ENCODE measurements at places on chromosomes 13 and 19.

DNA sequence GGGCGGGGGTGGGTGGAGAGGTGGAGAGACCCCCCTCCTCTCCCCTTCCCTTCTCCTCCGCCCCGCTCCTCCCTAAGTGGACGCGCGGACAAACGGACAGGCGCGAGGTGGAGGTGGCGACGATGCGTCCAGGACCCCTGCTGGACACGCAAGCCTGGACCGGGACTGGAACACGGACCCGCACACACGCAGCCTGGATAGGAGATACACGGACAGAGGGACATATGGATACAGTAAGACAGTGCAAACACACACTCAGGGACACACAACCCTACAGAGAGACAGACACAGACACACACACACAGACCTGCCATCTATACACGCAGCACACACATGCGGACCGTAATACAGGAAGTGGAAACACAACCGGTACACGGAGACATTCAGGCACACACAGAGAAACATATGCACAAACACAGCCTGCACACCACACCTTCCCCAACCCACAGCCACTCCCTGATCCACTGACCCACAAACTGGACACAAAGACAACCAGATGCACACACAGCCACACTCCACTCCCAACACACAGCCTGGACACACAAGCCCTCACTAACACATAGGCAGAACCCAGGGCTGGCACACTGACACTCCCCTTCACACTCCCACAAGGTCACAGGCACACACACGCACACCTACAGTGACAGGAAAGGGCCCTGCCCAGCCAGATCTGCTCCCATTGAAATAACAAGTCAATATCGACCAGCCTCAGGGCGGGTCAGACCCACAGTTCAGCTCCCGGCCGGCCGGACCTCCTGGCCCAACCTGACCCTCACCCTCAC, 696 bp upstream of the ERFL start:
- DNase-seq = peak; percentile 33

GRCh38 chr19:50537769-50538230, 24.1 kb upstream of the ASPDH start:
- peak; percentile 92 for DNase-seq

DNA sequence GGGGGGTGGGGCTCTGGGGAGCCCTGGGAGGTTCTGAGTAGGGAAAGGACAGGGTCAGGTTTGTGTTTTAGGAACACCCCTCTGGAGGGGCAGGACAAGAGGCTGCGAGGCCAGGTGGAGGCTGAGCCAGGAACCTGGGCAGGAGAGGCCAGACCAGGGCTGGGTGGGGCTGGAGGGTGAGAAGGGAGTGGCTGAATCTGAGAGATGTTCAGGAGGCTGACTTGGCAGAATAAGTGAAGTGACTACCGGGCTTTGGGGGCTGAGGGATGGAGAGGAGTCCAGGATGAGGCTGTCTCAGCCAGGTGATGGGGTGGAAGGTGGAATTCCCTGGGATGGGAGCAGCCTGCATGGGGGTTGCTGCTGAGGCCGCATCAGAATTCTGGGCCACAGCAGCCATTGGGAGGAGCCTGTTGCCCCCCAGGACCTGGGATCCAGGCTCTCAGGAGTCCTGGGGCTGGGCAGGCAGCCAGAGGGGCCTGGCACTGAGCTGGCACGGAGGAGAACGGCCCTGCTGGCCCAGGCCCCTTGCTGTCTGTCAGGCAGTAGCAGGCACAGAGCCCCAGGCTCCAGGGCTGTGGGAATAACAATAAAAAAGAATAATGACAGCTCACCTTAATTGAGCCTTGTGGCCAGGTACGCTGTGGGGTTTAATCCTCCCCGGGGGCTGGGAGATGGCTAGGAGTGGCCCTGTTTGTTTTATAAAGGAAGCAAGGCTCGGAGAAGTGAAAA, 3.3 kb downstream of the PPP5C start:
- no peak for DNase-seq

DNA sequence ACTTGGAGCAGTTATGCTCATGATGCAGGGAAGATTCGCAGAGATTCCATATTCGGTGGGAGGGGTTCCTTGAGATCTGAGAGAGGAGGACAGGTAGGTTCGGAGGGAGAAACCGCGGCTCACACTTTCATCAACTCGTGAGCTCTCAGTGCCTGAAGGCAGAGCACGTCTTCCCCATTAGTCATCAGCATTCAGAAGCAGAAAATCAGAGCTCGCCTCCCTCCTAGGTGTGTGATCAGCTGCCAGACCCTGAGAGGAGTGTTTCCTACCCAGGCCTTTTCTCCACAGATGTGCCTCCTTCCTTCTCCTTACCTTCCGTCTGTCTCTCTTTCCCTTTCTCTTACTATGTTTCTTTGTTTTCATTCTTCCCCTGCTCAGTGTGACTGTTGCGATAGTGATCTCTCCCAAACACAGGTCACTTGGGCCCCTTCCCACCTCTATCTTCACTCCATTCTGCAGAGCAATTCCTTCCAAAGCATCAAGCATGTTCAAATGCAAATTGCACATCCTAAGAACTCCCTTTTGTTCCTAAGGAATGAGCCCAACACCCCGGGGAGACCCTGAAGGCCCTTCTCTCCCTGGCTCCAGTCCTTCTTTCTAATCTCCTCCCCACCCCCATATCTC, 389.5 kb downstream of the UQCRFS1 start:
- no peak for DNase-seq

DNA sequence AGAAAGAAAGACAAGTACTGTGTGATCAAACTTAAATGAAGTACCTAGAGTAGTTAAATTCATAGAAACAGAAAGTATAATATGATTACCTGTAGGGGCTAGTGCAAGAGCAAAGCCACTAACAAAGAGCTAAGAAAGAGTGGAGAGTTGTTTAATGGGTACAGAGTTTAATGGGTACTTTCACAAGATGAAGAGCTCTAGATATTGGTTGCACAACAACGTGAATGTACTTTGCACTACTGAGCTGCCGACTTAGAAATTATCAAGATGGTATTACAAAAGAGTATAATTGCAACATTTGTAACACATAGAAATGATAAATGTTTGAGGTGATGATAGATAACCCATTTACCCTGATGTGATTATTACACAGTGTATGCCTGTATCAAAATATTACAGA, 140.3 kb upstream of the GPC6 start:
- no peak for DNase-seq

Measured in eye (tissue), 1 donor.